ENCODE measurements at places on chromosomes 5 and 9. TPM values are rescaled to one million over a fixed set of nuclear protein-coding genes. Genes with fewer than 3 reads are reported as not detected.

CDH12 gene
- not detected for total RNA-seq

FGF18 gene
- total RNA-seq = 0.22 TPM

PCDHGB4 gene
- total RNA-seq = not detected

PHF24 gene
- 0.04 TPM for total RNA-seq
